ENCODE measurements at places on chromosomes 5 and 9.

- no peak overlapping the region for H3K27ac ChIP-seq
- H3K4me3 ChIP-seq = no peak overlapping the region
- H3K27me3 ChIP-seq = peaks cover 2% of the 10 kb centered on the region
- no peaks in the 10 kb centered on the region for H3K36me3 ChIP-seq
- DNase-seq = no peak
Observed at GRCh38 chr5:169151051-169151805, 149.7 kb downstream of the SLIT3 start.

GRCh38 chr5:86866036-86866435 is 248.3 kb downstream of the COX7C start:
- no peaks in the 10 kb centered on the region for H3K4me1 ChIP-seq
- H3K27ac ChIP-seq = no peak overlapping the region
- no peak for DNase-seq
- H3K27me3 ChIP-seq = peaks cover 3% of the 10 kb centered on the region
- H3K36me3 ChIP-seq = no peaks in the 10 kb centered on the region
- no peak overlapping the region for H3K4me3 ChIP-seq

GRCh38 chr9:23850690-23851629 is 24.9 kb upstream of the ELAVL2 start:
- no peak overlapping the region for H3K27ac ChIP-seq
- H3K36me3 ChIP-seq = no peaks in the 10 kb centered on the region
- DNase-seq = no peak
- peaks cover 12% of the 10 kb centered on the region for H3K27me3 ChIP-seq

- peaks cover 13% of the 10 kb centered on the region for H3K27me3 ChIP-seq
- H3K36me3 ChIP-seq = no peaks in the 10 kb centered on the region
- no peak within 1 kb of the TSS for H3K4me3 ChIP-seq
- no peaks in the 10 kb centered on the region for H3K4me1 ChIP-seq
Observed at GRCh38 chr9:114078021-114078780, at the start of gene AMBP. TSS of gene AMBP (minus strand) at chr9:114078300. CDS start at chr9:114078209, 91 bp downstream.

- no peak overlapping the region for H3K4me3 ChIP-seq
- no peaks in the 10 kb centered on the region for H3K36me3 ChIP-seq
- no peak for DNase-seq
- H3K4me1 ChIP-seq = peaks cover 22% of the 10 kb centered on the region
Observed at GRCh38 chr9:121972501-121972981, 120.6 kb downstream of the TTLL11 start.

DNA sequence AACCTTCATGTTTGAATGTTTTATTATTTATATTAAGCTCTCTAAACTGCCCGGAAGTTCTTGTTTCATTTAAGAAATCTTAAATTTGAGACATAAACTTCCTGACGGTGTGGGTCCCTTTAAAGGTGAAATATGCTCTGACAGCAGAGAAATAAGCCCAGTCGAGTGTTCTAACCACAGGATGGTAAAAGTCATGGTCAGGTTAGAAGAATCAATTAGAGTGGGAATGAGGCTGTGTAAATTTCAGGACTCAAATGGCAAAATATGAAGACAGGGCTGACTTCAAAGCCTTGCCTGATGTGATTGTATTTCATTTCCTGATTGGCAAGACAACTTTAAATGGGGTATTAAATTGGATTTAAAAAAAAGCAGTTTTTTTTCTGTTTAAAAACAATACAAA is 432.9 kb upstream of the BRINP1 start:
- DNase-seq = no peak
- no peak overlapping the region for H3K4me3 ChIP-seq
- H3K4me1 ChIP-seq = no peaks in the 10 kb centered on the region
- H3K27me3 ChIP-seq = no peaks in the 10 kb centered on the region
- no peaks in the 10 kb centered on the region for H3K36me3 ChIP-seq

DNA sequence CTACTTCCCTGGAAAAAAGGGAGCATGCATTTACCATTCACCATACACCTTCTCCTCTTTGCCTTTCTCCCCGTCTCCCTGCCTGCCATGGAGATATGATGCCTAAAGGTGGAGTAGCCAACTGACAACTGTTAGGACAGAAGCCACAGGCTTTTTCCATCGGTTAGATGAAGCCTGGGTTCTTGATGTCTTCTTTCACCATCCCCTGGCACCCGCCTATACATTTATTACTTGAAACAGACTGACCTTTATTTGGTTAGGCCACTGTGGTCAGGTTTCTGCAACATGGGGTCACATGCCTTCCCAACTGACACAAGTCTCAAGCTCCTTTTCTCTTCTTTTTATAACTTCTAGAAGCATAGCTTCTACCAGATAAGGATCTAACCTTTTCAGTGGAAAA is 7.1 kb downstream of the LCP2 start:
- H3K36me3 ChIP-seq = peaks cover 16% of the 10 kb centered on the region
- no peak overlapping the region for H3K4me3 ChIP-seq
- DNase-seq = no peak
- H3K27ac ChIP-seq = no peak overlapping the region
- H3K27me3 ChIP-seq = peaks cover 5% of the 10 kb centered on the region

DNA sequence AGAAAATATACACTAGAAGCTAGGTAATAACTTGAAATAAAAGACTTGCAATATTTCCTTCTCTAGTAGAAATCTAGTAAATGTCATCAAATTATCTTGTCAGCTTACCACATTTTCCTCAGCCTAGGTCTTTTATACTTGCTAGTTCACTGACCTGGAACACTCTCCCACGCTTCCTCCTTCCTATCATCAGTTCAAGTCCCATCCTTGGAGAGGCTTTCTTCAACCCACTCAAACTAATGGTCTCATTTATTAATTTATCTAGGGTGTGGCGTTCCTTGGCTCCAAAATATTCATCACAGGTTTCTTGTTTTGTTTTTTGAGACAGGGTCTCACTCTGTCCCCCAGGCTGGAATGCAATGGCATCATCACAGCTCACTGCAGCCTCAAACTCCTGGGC is 2.9 kb downstream of the FAM13B start:
- no peaks in the 10 kb centered on the region for H3K27me3 ChIP-seq
- DNase-seq = no peak
- peaks cover 23% of the 10 kb centered on the region for H3K36me3 ChIP-seq
- peak overlapping the region; percentile 53 for H3K4me3 ChIP-seq

- DNase-seq = no peak
- H3K4me3 ChIP-seq = no peak overlapping the region
- H3K27ac ChIP-seq = no peak overlapping the region
Observed at GRCh38 chr5:156435101-156435500, 108.1 kb downstream of the SGCD start.

DNA sequence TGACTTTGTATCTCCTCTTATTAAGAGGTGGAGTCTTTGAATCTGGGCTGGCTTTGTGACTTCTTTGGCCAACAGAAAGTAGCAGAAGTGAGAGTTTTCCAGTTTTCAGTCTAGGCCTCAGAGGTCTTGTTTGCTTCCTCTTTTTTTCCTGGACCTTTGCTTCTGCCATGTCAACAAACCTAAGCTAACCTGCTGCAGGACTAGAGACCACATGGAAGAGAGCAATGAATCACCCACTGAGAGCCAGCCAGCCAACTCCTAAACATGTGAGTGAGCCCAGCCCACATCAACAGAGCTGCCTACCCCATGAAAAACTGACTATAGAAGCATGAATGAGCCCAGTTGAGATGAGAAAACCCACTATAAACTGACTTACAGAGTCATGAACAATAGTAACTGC is 29.9 kb downstream of the MRPL22 start:
- H3K4me3 ChIP-seq = no peak overlapping the region
- no peak overlapping the region for H3K27ac ChIP-seq
- H3K36me3 ChIP-seq = peaks cover 44% of the 10 kb centered on the region
- H3K27me3 ChIP-seq = no peaks in the 10 kb centered on the region

DNA sequence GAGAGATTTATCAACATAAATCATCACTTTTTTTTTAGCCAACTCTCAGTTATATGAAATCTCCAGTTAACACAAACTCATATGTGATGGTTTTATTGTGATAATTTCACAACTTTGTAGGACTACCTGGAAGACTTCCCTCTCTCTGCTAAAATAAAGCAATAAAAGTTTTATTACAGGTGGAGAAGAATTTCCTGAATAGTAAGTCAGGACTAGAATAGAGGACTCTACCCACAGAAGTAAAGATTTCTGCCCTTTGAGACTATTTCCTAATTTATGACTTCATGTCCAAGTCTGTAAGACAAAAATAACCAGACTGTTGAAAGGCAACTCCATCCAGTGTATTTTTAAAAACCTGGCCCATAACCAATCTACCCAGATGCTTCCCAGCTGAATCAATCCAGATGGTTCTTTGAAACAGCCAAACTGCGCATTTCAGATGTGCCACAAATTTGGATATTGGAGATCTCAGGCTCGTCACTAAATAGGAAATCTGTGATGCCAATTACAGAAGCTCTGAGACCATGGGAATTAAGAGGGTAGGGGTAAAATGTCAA is 234.0 kb upstream of the NMUR2 start:
- no peak overlapping the region for H3K4me3 ChIP-seq
- H3K27ac ChIP-seq = no peak overlapping the region
- H3K36me3 ChIP-seq = no peaks in the 10 kb centered on the region
- H3K27me3 ChIP-seq = no peaks in the 10 kb centered on the region

DNA sequence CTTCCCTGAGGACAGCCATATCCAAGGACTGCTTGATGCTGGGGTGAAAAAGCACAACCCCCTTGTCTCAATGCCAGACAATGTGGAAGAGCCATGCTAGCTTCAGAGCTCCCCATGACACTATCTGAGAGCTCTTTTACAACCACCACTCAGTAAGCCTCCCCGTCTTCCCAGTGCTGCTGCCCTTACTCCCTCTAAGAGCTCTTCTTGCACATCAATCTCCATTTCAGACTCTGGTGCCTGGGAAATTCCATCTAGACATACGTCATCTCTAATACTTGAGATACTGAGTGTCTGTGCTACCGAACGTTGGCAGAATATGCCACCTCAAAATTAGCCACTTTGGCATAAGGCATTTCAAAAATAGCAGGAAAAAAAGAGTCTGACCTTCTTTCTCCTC is 94.5 kb downstream of the EDIL3 start:
- H3K4me3 ChIP-seq = no peak overlapping the region
- no peaks in the 10 kb centered on the region for H3K36me3 ChIP-seq
- DNase-seq = no peak
- H3K27me3 ChIP-seq = no peaks in the 10 kb centered on the region
- H3K4me1 ChIP-seq = no peaks in the 10 kb centered on the region

- H3K4me1 ChIP-seq = no peaks in the 10 kb centered on the region
- no peak overlapping the region for H3K27ac ChIP-seq
Observed at GRCh38 chr5:109884676-109885075, 194.9 kb downstream of the MAN2A1 start.

DNA sequence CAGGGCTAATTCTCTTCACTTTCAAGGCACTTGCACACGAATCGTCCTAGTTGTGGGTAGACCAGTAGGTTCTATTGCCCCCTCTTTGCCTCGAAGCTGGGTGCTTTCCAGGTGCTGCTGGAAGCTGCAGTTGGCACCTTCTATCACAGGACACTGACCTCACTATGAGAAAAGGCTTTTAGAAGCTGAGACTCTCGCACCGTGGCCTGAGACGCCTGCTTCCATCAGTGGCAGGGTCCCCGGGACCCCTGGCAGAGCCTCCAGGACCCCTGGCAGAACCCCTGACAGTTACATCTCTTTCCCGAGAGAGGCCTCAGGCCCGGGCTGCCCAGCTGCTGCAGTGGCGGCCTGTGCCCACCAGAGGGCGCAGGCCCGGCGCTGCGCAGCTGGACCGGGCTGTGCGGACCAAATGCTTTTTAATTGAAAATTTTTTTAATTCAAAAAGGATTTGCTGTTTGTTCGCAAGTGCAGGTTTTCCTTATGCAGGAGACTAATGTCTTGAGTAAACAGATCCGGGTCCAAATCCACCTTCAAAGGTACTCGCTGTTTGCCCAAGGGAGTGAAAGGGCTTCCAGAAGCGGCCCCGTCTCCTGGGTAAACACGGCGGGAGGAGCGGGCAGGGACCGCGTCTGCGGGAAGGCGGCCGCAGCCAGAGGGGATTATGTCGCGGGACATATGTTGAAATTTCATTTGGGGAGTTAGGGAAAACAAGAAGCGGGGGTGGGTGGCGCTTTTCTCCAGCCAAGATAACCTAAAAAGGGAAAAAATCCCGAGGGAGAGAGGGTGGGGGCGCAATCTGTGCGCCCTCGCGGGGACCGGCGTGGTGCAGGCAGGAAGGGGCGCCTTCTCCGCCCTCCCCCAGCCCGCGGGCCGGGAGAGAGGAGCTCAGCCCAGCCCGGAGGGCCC is 114.5 kb upstream of the LMX1B start:
- H3K4me1 ChIP-seq = peaks cover 7% of the 10 kb centered on the region
- peaks cover 26% of the 10 kb centered on the region for H3K27me3 ChIP-seq
- peak overlapping the region; percentile 77 for H3K4me3 ChIP-seq
- no peaks in the 10 kb centered on the region for H3K36me3 ChIP-seq
- DNase-seq = peak; percentile 64

- no peaks in the 10 kb centered on the region for H3K36me3 ChIP-seq
- DNase-seq = no peak
- H3K27me3 ChIP-seq = no peaks in the 10 kb centered on the region
- no peak overlapping the region for H3K27ac ChIP-seq
- H3K4me3 ChIP-seq = no peak overlapping the region
Observed at GRCh38 chr5:77322406-77322805, 111.9 kb downstream of the PDE8B start.

GRCh38 chr9:80842389-80842788 is 847.0 kb downstream of the TLE1 start:
- H3K4me1 ChIP-seq = no peaks in the 10 kb centered on the region
- no peaks in the 10 kb centered on the region for H3K27me3 ChIP-seq
- H3K4me3 ChIP-seq = no peak overlapping the region
- DNase-seq = no peak
- H3K36me3 ChIP-seq = no peaks in the 10 kb centered on the region

GRCh38 chr5:7642029-7642428 is 208.9 kb downstream of the CFAP90 start:
- H3K4me3 ChIP-seq = no peak overlapping the region
- no peak overlapping the region for H3K27ac ChIP-seq
- H3K27me3 ChIP-seq = no peaks in the 10 kb centered on the region
- H3K4me1 ChIP-seq = no peaks in the 10 kb centered on the region
- DNase-seq = no peak

DNA sequence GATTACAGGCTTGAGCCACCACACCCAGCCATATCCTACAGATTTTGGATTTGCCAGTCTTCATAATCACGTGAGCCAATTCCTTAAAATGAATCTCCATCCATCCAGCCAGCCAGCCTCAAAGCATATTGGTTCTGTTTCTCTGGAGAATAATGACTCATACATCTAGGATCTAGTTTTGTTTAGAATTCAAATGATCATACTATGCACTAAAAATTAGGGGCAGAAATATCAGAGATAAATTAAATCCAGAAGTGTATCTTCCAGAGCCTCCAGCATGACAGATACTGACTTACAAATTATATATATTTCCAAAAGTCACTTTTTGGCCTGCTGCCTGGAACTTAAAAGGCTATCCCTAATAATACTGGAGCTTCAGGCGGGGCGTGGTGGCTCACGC is 119.1 kb upstream of the NR5A1 start:
- no peaks in the 10 kb centered on the region for H3K4me1 ChIP-seq
- H3K4me3 ChIP-seq = no peak overlapping the region
- no peak for DNase-seq
- no peak overlapping the region for H3K27ac ChIP-seq
- no peaks in the 10 kb centered on the region for H3K36me3 ChIP-seq

All from activated B cell treated with CpG ODN at 0.5 μM for 24 hours (primary cell).